ENCODE measurements at places on chromosomes 6 and 20. TPM values are rescaled to one million over a fixed set of nuclear protein-coding genes. Genes with fewer than 3 reads are reported as not detected.

Gene FKBP1A
- polyA plus RNA-seq, result 86.3 TPM

- DNase-seq, result peak; percentile 23
Measured at GRCh38 chr6:53979468-53980067, 131.7 kb upstream of the MLIP start.

GRCh38 chr6:22366214-22366613 lies 69.4 kb upstream of the PRL start:
- DNase-seq, result no peak

GRCh38 chr20:47191074-47191673 lies 165.3 kb downstream of the ZMYND8 start:
- no peak for DNase-seq

Gene PDYN
- polyA plus RNA-seq, result not detected

Gene PREX1
- polyA plus RNA-seq, result 79.1 TPM

- no peak for DNase-seq
Measured at GRCh38 chr6:43248101-43248500, 4.8 kb downstream of the TTBK1 start.
